Motor neuron (in vitro differentiated cells): ENCODE measurements at places on chromosomes 1 and 21.

DNA sequence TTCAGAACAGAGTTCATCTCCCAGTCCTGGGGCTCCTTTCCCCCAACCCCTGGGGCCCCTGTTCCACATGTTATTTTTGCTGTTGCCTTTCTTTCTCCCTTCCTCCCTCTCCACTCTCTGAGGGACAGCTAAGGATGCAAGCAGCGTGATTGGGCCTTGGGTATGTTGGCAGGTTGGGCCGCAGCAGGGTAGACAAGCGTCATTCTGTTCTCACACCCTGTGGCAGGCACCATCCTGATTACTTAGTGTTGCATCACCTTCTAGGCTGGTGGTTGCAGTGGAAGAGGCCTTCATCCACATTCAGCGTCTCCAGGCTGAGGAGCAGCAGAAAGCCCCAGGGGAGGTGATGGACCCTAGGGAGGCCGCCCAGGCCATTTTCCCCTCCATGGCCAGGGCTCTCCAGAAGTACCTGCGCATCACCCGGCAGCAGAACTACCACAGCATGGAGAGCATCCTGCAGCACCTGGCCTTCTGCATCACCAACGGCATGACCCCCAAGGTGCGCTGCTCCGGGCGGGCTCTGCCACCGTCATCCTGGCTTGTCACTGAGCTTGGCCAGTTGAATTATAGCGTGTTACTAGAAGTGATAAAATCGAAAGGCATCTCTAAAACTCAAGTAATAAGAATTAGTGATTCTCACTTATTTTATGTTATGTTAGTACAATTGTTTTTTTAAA, 43.4 kb downstream of the VANGL1 start:
- no peak for ATAC-seq

DNA sequence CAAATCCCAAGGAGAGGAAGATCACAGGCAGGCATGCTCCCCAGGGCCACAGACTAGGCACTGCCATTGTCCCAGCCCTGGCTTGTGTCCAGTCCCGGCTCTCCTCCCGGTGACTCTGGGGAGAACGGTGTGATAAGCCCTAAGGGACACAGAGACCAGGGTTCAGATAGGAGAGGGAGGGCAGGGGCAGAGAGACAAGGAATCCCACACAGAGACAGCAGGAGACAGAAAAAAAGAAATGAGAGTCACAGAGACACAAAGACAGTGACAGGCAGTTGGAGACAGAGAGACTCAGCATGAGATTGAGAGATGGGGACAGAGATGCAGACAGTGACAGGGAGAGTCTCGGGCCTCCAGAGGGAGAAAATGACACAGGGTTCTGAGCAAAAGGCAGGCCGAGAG, 361 bp downstream of the INSRR start:
- ATAC-seq: no peak

DNA sequence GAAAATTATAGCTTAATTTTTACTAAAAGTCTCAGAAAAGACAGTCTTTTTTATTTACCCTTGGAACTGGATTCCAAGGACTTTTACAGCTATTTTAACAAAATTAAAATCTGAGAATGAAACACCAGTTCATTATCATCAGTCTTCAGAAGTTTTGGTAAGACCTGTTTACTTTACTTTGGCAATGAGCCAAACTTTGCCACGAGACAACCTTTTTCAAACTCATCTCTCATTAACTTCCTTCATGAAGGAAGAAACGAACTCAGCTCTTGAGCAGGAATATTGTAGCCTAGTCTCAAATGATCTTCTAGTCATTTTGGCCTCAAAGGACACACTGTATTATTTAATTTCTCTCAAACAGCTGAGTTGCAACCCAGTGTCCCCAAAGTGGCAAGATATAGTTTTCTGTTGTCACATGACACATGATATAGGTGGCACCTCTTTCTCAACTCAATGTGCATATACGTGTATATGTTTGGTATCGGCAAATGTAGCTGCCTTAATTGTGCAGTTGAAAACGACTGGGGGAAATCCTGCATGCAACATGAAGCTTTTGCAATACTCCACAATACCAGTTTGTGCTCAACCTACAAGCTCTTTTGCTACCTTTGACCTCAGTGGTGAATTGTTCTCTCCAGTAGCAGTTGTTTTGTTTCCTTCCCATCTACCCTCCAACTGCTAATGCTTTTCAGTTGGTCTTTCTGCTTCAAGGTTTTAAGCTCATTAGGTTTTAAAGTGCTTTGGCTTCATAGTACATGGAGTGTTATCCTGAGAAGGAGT, 8.4 kb upstream of the GNG4 start:
- no peak for ATAC-seq

DNA sequence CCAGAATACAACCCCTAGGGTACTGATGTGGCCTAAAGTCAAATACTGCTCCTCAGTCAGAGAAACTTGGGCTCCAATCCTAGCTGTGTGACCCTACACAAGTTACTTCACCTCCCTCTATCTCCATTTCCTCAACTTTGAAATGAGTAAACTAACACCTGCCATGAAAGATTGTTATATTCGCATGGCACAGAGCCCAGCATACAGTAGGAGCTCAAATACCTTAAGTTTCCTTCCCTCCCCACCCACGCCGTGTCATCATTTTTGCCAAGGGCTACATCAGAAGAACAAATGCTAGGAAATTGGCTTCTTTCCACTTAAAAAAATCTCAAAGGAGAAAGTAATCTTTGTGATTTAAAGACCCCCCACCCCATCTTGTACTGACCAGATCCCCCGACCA, 22.2 kb upstream of the ZNF362 start:
- ATAC-seq: no peak

GRCh38 chr1:160124705-160125478, 9.3 kb downstream of the ATP1A2 start:
- no peak for ATAC-seq
